Activated naive CD8-positive, alpha-beta T cell treated with anti-CD3 and anti-CD28 coated beads, Interleukin-2, amount 10 ng/mL, durations not matched to agents 7 days and 5 days (primary cell): ENCODE measurements at places on chromosomes 5 and 9. TPM values are rescaled to one million over a fixed set of nuclear protein-coding genes. Genes with fewer than 3 reads are reported as not detected.

The ROPN1L gene
- 1.5 TPM for total RNA-seq

- H3K4me3 ChIP-seq, result no peak overlapping the region
- DNase-seq, result no peak
- H3K36me3 ChIP-seq, result no peaks in the 10 kb centered on the region
- H3K4me1 ChIP-seq, result no peaks in the 10 kb centered on the region
- no peak overlapping the region for H3K27ac ChIP-seq
Observed at GRCh38 chr5:39780347-39780746, 355.6 kb upstream of the DAB2 start.

- DNase-seq, result no peak
- no peak overlapping the region for H3K27ac ChIP-seq
- no peaks in the 10 kb centered on the region for H3K36me3 ChIP-seq
- H3K4me1 ChIP-seq, result no peaks in the 10 kb centered on the region
- peaks cover 3% of the 10 kb centered on the region for H3K27me3 ChIP-seq
- no peak overlapping the region for H3K4me3 ChIP-seq
Observed at GRCh38 chr5:35470866-35471265, 146.8 kb upstream of the SPEF2 start.

The GRAMD2B gene
- 5.2 TPM for total RNA-seq

- peaks cover 29% of the 10 kb centered on the region for H3K4me1 ChIP-seq
- no peak for DNase-seq
- H3K27ac ChIP-seq, result no peak overlapping the region
Observed at GRCh38 chr9:91255327-91255726, 106.4 kb downstream of the AUH start.

DNA sequence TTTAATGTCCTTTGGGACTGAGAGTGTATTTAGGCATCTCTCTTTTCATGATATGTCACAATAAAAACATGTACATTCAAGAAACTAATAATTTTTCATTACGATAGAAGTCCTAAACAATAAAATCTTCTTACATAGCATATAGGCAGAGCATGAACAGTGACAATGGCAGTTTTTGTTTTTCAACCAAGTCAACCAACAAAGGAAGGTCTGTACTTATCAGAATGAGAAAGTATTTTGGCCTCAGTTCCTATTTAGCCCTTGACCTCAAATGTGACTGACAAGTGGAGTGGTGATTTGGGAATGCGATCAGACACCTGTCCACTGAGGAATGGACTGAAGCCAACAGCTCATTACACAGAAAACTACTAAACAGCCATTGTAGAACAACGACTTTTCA is 219.5 kb downstream of the TMEM161B start:
- H3K4me1 ChIP-seq, result no peaks in the 10 kb centered on the region
- no peaks in the 10 kb centered on the region for H3K36me3 ChIP-seq
- peaks cover 3% of the 10 kb centered on the region for H3K27me3 ChIP-seq
- no peak for DNase-seq
- H3K4me3 ChIP-seq, result no peak overlapping the region

GRCh38 chr9:99595796-99596195 is 225.9 kb upstream of the NR4A3 start:
- H3K36me3 ChIP-seq, result peaks cover 3% of the 10 kb centered on the region
- peak overlapping the region; percentile 44 for H3K27ac ChIP-seq
- H3K27me3 ChIP-seq, result peaks cover 5% of the 10 kb centered on the region
- DNase-seq, result no peak
- H3K4me3 ChIP-seq, result peak overlapping the region; percentile 37
- peaks cover 16% of the 10 kb centered on the region for H3K4me1 ChIP-seq

DNA sequence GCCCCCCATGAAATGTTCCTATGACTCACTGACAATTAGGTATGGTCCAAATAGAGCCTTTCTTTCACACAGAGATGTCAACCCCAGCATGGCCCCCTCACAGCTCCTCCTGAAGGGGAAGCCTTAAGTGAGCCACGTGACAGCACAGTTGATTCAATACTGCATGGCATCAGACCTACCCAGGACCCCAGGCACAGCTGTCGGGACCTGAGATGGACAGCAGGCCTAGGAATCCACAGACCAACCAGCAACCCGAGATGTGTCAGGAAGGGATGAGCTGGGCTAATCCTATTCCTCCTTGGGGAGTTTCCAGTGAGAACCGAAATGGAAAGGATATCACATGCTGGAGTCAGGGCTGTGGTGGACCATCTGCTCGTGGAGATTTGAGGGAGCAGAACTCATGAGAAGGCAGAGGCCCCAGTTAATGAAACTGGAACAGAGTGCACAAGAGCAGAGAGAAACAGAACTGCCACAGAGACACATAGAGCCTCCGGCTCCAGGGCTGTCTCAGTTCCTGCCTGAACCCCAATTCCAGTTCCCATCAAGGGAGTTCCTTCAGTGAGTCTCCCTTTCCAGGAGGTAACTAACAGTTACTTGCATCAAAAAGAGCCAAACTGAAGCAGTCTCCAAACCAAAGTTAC is 42.1 kb upstream of the SMIM23 start:
- H3K36me3 ChIP-seq, result no peaks in the 10 kb centered on the region
- DNase-seq, result no peak
- no peak overlapping the region for H3K27ac ChIP-seq
- H3K27me3 ChIP-seq, result peaks cover 2% of the 10 kb centered on the region
- peaks cover 3% of the 10 kb centered on the region for H3K4me1 ChIP-seq
- H3K4me3 ChIP-seq, result no peak overlapping the region

GRCh38 chr5:96809921-96810320 is 2.2 kb upstream of the ERAP1 start:
- H3K27me3 ChIP-seq, result no peaks in the 10 kb centered on the region
- H3K4me1 ChIP-seq, result peaks cover 43% of the 10 kb centered on the region
- H3K4me3 ChIP-seq, result peak overlapping the region; percentile 64
- peaks cover 10% of the 10 kb centered on the region for H3K36me3 ChIP-seq
- peak; percentile 38 for DNase-seq

GRCh38 chr5:57878301-57878722 is 395.7 kb upstream of the ACTBL2 start:
- no peaks in the 10 kb centered on the region for H3K4me1 ChIP-seq
- H3K4me3 ChIP-seq, result no peak overlapping the region
- H3K27me3 ChIP-seq, result peaks cover 5% of the 10 kb centered on the region

GRCh38 chr9:134286471-134287245 is 39.6 kb upstream of the RXRA start:
- H3K36me3 ChIP-seq, result no peaks in the 10 kb centered on the region
- H3K27me3 ChIP-seq, result peaks cover 5% of the 10 kb centered on the region
- H3K4me3 ChIP-seq, result no peak overlapping the region
- no peaks in the 10 kb centered on the region for H3K4me1 ChIP-seq
- no peak for DNase-seq

GRCh38 chr9:7549249-7549648 is 250.3 kb downstream of the DMAC1 start:
- no peaks in the 10 kb centered on the region for H3K36me3 ChIP-seq
- H3K4me1 ChIP-seq, result no peaks in the 10 kb centered on the region
- H3K27ac ChIP-seq, result no peak overlapping the region
- H3K27me3 ChIP-seq, result peaks cover 17% of the 10 kb centered on the region
- no peak overlapping the region for H3K4me3 ChIP-seq

The IL3 gene
- not detected for total RNA-seq

- H3K27me3 ChIP-seq, result peaks cover 3% of the 10 kb centered on the region
- H3K27ac ChIP-seq, result no peak overlapping the region
- no peaks in the 10 kb centered on the region for H3K4me1 ChIP-seq
- no peak overlapping the region for H3K4me3 ChIP-seq
- no peaks in the 10 kb centered on the region for H3K36me3 ChIP-seq
Observed at GRCh38 chr5:174531782-174532191, 192.6 kb upstream of the MSX2 start.

- peaks cover 3% of the 10 kb centered on the region for H3K4me1 ChIP-seq
- H3K4me3 ChIP-seq, result no peak overlapping the region
- H3K27me3 ChIP-seq, result peaks cover 2% of the 10 kb centered on the region
- DNase-seq, result no peak
- no peak overlapping the region for H3K27ac ChIP-seq
- no peaks in the 10 kb centered on the region for H3K36me3 ChIP-seq
Observed at GRCh38 chr9:133394687-133395271, 18.6 kb downstream of the STKLD1 start.

- no peak for DNase-seq
- H3K4me3 ChIP-seq, result no peak overlapping the region
- no peak overlapping the region for H3K27ac ChIP-seq
Observed at GRCh38 chr5:73911761-73912393, 285.9 kb downstream of the ARHGEF28 start.

DNA sequence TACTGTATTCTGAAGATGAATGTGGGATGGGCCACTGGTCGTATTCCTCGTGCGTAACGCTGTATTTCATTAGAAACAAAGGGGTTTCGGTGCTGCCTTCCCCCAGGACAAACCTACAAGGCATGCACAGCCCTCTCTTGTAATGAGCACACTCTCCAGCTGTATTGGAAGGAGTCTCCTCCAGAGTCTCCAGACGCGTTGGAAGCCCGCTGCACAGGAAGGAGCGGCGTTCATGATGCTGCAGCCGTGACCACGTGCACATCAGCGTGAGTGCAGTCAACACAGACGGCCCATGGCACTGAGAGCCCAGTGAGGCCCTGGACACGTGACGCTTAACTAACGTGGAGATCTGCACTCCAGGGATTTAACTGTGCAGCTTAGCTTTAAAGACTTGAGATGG is 209.0 kb upstream of the IRX1 start:
- DNase-seq, result no peak
- H3K36me3 ChIP-seq, result no peaks in the 10 kb centered on the region
- H3K4me1 ChIP-seq, result no peaks in the 10 kb centered on the region
- no peaks in the 10 kb centered on the region for H3K27me3 ChIP-seq
- H3K27ac ChIP-seq, result no peak overlapping the region

The GIN1 gene
- 10.3 TPM for total RNA-seq

- H3K4me1 ChIP-seq, result no peaks in the 10 kb centered on the region
- H3K36me3 ChIP-seq, result no peaks in the 10 kb centered on the region
- H3K27ac ChIP-seq, result no peak overlapping the region
Observed at GRCh38 chr5:132837868-132838267, 7.4 kb upstream of the SHROOM1 start.

GRCh38 chr5:101838435-101838834 is 457.6 kb downstream of the SLCO4C1 start:
- H3K4me1 ChIP-seq, result no peaks in the 10 kb centered on the region
- DNase-seq, result no peak
- H3K4me3 ChIP-seq, result no peak overlapping the region
- no peaks in the 10 kb centered on the region for H3K36me3 ChIP-seq
- no peak overlapping the region for H3K27ac ChIP-seq
- no peaks in the 10 kb centered on the region for H3K27me3 ChIP-seq

DNA sequence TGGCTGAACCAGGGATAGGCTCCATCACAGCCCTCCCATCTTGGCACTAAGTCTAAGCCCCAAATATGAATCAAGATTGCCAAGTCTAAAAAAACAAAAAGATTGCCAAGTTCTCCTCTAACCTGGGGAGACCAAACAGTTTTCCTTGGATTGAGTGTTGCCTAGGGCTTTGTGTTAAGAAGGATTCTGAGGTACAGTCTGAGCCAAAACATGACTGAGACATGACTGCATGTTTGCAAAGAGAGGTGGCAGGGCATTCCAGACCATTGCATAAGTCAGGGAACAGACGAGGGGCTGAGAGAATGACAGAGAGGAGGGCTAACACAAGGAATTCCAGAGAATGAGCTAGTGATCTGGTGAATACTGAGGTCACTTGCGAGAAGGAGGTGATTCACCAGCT is 11.4 kb downstream of the LAMC3 start:
- H3K4me1 ChIP-seq, result peaks cover 3% of the 10 kb centered on the region
- peaks cover 10% of the 10 kb centered on the region for H3K27me3 ChIP-seq
- no peak overlapping the region for H3K4me3 ChIP-seq
- H3K27ac ChIP-seq, result no peak overlapping the region
- H3K36me3 ChIP-seq, result no peaks in the 10 kb centered on the region

GRCh38 chr9:18319918-18320445 is 154.0 kb upstream of the ADAMTSL1 start:
- no peaks in the 10 kb centered on the region for H3K27me3 ChIP-seq
- no peak overlapping the region for H3K27ac ChIP-seq
- H3K36me3 ChIP-seq, result no peaks in the 10 kb centered on the region
- H3K4me3 ChIP-seq, result no peak overlapping the region
- no peaks in the 10 kb centered on the region for H3K4me1 ChIP-seq

The GRXCR2 gene
- not detected for total RNA-seq

The MEIKIN gene
- 0.55 TPM for total RNA-seq

The FOXD1 gene
- total RNA-seq, result 0.14 TPM

DNA sequence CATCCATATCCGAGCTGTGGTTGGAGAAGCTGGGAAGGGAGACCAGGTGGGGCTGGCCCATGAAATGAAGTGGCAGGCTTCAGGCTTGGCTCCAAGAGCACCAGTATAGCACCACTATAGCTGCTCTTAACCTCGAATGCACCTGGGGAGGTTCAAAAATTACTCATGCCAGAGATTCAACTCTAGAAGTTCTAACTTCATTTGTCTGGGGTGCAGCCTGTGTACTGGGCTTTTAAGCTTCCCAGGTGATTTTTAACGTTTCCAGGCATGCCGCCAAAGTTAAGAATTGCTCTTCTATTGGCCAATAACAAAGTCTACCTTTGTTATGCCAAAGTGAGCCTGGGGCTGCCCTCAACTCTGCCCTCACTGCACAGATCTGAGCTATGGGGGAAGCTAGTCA is 458 bp downstream of the PRSS3 start:
- no peak for DNase-seq
- no peaks in the 10 kb centered on the region for H3K36me3 ChIP-seq
- peaks cover 30% of the 10 kb centered on the region for H3K27me3 ChIP-seq
- H3K27ac ChIP-seq, result no peak overlapping the region

DNA sequence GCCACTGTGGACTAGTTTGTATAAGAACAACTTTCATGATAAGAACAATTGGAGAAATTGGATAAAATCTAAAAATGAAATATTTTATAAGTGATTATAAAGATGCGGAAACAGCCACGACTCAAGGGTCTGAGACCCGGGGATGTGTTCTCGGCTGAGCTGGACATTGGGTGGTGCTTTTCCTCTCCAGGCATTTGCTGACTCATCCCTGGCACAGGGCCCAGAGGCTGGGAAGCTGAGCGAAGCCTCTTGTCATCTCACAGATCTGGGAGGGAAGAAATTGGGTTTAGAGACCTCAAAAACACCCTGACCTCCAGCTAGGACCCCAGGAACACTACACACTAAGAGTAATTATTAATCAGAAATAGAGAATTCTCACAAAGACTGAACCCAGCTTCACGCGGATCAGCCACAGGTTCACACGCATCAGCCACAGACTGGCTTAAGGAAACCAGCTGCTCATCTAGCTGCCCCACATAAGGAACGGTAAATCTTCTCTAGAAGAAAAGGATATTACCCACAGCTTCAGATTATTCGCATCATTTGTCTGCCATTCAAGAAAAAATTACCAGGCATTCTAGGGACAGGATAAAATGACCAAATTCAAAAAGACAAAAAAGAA is 2.8 kb upstream of the OR2V1 start:
- no peaks in the 10 kb centered on the region for H3K36me3 ChIP-seq
- no peaks in the 10 kb centered on the region for H3K4me1 ChIP-seq
- H3K27me3 ChIP-seq, result peaks cover 38% of the 10 kb centered on the region
- no peak for DNase-seq

The PPP3R2 gene
- total RNA-seq, result not detected

The ANXA2R gene
- 41.1 TPM for total RNA-seq

The LCN1 gene
- not detected for total RNA-seq

The RLN1 gene
- total RNA-seq, result 2.2 TPM

GRCh38 chr9:93303258-93303771 is 119.4 kb downstream of the WNK2 start:
- H3K4me3 ChIP-seq, result no peak overlapping the region
- H3K27me3 ChIP-seq, result no peaks in the 10 kb centered on the region
- no peak for DNase-seq
- no peaks in the 10 kb centered on the region for H3K36me3 ChIP-seq
- no peak overlapping the region for H3K27ac ChIP-seq
- peaks cover 6% of the 10 kb centered on the region for H3K4me1 ChIP-seq

The SPINK4 gene
- not detected for total RNA-seq
